ENCODE measurements at places on chromosomes 3 and 15.

DNA sequence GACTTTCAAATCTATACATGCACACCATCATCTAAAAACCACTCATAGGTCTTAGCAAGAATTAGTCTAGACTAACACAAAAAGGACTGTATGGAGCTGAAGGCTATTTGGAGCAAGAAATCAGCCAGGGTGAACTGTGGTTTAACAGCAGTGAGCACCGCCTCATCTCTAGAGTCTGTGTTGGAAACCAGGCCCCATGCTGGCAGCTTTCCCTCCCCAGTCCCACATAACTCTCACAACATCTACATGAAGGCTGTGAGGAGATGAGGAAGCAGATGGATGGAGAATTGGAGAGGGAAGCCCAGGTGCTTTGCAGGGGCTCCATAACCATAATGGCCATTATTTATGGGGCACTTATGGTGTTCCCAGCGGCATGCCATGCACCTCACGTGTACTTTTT is 133.2 kb upstream of the TOPAZ1 start:
- no peak for DNase-seq

GRCh38 chr15:81113861-81114291 is 20.2 kb upstream of the CFAP161 start:
- DNase-seq: no peak

GRCh38 chr15:60535743-60536142 is 56.8 kb upstream of the ICE2 start:
- DNase-seq: no peak

DNA sequence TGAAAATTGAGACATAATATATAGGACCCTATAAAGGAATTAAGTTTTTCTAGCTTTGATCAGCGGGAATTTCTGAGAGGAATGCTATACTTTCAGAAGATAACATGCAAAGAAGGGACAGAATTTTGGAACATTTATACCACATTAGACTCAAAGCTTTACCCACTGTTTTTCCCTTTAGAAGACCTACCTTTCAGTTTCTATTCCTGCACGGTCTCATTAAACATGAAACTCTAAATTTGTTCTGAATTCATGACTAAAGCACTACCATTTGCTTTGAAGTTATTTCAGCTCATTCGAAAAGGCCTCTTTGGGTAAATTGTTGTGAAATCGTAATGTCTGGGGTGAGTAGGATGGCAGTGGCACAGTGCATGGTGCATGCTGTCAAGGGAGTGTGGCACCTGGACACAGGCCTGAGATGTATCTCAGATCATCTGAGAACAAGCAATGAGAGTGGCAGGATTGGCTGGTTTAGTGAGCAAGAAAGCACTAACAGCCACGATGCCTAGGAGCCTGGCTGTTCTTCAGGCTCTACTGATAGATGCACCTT is 42.5 kb downstream of the CHCHD4 start:
- no peak for DNase-seq

DNA sequence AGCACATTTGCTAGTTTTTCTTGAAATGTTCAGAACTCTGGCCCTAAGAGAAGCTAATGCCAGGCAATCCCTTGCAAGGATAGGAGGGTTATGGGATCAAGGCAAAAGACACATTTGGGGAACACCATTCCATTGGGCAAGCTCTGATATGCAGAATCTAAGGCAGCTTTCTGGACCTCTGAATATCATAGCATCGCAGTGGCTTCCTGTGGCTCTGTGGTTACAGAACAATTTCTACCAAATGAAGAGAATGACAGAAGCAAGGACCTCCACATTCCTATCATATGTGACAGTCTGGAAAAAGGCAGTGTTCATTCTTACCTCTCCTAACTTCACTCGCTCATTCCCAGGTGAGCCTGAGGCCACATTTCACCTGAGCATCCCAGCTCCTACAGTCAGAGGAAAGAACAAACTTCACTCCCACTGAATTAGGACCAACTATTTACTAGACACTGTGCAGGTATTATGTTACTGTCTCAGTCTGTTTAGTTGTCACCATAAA is 836.1 kb upstream of the CFAP20DC start:
- no peak for DNase-seq

DNA sequence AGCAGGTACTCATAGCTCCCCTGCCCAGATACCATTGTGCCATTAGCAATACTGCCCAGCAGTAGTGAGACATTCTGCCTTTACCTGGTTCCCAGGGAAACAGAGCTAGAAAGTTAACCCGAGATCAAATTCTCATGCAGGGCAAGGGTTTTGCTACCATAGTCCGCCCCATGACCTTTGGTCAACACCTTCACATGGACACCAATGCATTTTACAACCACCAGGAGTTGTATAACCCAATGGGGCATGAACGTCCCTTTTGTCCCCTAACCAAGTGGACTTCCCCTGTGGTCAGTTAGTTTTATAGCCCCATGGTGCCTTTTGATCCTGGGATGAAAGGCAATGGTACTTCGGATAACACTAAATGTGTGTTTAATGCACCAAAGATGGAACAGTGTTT is 151.7 kb upstream of the IQSEC1 start:
- no peak for DNase-seq

DNA sequence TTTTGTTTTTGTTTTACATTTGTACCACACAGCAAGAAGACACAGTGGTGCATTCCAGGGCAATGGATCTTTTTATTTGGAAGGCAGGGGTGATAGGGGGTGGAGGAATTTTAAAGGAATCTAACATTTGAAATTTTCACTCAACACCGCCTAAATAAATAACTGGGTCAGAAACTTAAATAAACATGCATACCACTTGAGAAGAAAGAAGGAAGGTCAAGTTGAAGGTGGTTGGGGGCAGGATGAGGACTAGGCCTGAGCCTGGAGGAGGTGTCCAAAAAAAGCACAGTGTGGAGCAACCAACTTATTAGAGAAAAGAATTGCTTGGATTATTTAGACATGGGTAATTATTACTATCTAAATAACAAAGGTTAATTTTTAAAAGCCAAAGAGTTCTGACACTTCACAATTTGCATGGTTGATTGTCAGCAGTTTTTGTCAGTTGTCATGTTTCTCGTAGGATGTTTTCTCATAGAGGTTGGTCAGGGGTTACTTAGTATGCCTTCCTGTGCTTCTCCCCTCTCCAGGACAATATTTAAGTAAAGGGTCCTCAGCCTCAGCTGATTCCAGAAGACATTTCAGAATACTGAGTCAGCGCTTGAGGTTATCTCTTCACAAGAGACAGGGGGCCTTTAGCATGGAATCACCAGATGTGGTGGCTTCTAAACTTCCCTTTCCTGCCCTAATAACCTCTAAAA is 173.7 kb upstream of the SLC2A2 start:
- no peak for DNase-seq

DNA sequence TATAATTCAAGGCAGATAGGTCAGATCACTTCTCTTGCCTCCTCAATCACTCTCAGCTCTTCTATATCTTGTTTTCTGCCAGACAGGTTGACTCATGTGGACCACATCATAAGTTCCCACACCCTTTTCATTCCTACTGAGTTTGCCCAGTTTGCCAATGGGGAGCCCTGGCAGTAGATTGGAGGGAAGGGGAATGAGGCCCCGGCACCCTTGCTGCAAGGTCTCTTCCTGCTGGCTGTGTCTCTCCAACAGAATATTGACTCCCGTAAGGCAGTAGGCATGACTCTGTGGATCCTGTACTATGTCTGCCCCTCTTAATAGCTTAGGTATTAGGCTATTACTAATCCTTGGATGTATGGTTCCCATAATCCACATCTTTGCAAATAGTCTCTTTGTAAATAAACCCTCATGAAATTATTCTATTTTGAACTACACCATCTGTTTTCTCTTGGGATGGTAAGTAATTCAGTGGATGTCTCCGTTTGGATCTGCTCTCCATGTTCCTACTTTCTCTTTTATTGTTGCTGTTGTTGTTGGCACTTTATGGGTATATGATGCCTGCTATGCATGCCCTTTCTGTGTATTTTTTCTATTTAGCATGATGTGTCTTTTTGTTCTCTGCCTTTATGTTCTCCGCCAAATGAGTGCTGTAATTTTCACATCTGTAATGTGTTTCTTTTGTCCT is 65.5 kb upstream of the DCBLD2 start:
- DNase-seq: no peak

DNA sequence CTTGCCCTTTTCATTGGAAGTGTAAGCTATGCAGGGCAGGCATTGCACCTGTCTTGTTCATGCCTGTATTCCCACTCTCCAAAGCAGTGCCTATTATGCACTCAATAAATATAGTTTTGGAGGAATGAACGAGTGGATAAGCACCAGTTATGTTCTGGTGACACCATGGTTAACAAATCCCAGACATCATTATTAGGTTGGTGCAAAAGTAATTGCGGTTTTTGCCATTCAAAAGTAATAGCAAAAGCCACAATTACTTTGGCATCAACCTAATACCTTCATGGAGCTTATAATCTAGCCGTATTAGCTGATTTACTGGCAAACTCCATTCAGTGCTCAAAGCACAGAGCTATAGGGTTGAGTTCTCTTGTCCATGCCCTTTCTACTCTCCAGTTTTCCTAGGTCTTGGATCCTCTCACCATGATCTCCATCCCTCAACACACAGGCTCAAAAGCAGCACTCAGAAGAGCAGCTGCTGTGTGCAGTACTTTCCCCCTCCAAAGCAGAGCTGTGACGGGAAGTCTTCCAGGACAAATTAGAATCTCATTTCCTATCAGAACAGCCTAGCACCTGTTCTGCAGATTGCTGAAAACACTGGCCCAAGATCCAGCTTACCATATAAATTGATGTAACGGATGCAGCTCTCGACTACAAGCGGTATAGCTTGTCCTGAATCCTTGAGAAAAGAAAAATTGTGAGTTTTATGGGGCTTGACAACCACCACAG is 63.2 kb upstream of the RAD18 start:
- DNase-seq: no peak

DNA sequence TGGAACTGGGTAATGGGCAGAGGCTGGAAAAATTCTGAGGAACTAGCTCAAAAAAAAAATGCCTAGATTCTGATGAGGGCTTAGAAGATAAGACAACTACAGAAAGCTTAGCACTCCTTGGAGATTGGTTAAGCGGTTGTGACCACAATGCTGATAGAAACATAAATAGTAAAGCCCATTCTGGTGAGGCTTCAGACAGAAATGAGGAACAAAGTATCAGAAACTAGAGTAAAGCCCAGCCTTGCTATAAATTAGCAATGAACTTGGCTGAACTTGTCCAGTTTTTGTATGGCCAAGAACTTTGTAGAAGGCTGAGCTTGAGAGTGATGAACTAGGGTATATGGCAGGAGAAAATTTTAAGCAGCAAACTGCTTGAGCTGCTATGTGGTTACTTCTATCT is 25.4 kb downstream of the GOLGB1 start:
- DNase-seq: peak; percentile 11

DNA sequence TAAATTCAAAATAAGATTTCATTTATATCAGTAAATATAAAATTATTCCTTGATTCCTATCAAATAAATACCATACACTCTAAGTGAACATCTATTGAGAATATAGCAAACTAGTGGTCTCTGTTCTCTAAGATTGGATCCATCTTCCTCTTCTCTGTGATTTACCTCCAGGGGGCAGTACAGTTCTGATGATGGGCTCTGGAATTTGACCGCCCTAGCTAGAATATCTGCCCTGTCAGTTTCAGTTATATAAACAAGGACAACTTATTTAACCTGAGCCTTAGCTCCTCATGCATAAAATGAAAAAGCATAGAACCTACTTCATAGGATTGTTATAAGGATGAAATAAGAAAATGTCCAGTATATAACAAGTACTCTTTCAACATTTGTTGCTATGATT is 171.1 kb upstream of the CCDC54 start:
- peak; percentile 10 for DNase-seq

- no peak for DNase-seq
Measured at GRCh38 chr3:87225659-87226058, 1.4 kb upstream of the CHMP2B start.

GRCh38 chr3:126977821-126978220 is 5.1 kb upstream of the PLXNA1 start:
- no peak for DNase-seq

All from GM13977 (cell line).